Hematopoietic multipotent progenitor cell treated with erythropoietin and hydrocortisone succinate and interleukin-3 and kit ligand, for 17 days (in vitro differentiated cells): ENCODE measurements at places on chromosomes 1 and 21.

DNA sequence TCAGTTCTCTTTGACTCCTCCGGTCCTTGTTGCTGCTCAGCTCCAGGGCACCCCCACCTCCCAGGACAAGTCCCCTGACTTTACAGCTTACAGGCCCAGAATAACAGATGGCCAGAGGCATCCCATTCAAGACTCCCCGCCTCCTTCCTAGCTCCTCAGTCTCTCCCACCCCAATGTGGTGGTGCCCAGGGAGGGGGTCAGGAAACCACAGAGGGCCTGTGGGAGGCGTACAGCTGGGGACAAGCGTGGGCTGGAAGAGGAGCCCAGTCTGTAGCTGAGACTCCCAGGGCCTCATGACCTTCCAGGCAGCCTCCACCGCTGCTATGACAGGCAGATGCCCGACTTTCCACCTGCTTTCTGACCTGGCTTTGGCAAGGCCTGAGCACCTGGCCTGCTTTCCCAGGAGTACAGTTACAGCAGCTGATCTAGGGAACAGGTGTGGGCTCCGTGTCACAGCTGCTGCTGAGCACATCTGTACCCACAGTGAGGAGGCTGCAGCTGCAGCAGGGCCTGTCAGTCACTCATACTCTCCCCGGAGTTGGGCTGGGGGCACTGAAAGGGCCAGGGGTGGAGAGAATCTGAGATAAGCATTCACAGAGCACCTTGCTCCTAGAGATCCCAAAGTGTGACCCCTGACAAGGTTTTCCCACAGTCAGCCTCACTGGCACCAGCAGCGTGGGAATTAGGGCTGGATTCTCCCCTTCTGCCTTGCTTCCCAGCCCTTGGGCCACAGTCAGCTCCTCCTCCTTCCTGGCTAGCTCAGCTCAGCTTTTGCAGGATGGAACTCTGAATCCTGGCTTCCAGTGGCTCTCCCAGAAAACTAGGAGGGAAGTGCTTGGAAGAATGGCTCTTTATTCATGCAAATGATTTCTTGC, 7.1 kb upstream of the NAV1 start:
- no peak for DNase-seq

DNA sequence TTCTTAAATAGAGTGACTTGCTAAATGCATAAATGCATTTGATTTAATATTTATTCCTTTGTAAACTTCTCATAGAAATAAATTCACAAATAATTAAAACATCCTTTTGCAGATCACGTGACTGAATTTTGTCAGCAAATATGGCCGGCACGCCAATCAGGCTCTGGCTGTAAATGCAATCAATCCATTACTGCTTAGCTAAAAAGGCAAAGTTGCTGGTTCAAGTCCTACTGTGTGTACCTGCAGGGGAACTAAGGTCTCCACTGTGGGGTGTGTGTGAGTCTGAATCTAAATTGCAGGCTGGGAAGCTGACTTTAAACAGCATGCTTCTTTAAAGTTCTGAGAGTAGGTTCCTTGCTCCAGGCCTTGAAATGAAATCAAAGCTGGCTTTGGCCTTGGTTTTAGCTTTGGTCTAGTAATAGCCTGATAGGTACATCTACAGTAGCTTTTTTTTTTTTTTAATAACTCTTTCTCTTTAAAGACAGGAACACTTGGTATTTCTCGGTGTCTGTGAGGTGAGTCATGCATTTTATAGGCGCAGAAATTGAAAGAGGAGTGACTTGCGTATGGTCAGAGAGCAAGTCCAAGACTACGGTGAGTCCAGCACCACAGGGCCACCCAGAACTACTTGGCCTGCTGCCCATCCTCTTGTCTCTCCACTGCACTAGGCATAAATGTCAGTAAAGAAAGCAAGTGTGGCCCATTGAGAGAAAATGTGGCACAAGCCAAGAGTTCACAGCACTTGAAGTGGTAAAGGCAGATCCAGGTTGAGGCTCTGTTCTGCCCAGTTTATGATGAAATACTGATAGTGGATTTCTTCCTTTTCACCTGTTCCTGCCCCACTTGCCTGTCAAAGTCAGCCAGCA, 36.2 kb upstream of the LYST start:
- no peak for DNase-seq

GRCh38 chr1:89989799-89990198, 5.1 kb upstream of the ZNF326 start:
- DNase-seq, result no peak

DNA sequence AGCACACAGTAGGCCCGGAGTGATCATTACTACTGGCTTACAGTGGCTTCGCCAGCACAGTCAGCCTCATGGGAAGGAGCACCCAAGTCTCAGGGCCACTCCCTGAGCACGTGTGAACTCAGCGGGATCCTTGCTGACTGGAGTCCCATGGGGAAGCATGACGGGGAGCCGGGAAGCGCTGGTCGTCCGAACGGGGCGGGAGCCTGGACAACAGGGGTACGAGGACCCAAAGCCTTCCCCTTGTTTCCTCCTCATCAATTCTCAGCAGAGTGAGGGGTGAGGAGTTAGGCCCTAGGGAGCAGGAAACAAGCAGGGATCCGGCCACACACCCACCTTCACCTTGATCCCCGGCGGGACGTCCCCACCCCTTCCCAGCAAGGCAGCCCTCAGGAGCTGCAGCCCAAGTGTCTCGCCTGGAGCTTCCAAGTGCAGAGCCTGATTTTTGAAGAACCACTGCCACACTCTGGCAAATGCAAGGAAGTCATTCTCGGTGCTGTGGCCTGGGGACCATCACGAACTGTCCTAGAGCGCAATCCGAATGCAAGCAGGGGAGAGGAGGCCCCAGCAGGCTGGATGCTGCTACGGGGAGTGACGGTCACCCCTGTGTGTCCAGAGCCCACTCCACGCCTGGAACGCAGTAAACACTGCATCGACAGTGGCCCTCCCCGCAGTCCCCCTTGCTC, 35.5 kb downstream of the TOMM20 start:
- no peak for DNase-seq

DNA sequence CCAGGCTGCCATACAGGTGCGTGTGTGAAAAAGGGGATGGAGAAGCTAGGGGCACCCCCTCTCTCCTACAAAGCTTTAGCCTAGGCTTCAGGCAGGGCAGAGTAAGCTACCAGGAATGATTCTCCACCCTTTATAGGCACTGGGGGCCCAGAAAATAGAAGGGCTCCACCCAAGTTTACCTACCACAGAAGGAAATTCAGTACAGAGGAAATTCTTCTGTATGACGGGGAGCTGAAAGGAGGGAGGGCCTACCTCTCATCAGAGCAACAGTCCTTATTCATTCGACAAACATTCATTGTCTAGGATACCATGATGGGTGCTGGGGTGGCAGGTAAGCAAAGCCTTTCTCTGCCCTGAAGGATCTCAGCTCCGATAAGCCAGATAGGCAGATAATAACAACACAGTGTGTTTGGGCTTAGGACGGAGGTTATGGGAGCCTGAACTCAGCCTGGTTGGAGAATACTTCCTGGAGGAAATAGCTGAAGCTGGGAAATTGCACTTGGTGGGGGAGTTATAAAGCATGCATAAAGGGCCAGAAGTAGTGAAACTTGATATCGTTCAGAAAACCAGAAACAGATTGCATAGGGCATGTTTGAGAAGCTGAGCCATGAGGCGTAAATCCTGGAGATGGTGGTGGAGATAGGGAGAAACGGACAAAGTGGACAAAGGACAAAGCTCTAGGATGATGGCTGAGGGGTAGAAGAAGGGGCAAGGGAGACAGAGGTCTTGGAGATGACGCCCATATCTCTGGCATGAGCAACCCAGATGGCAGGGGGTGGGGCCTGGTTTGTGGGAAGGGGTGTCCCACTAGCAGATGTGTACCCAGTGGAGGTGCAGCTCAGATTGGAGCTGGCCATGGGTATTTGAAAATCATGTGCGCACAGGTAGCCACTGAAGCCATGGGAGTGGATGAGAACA, 5.3 kb upstream of the P3R3URF start:
- no peak for DNase-seq

DNA sequence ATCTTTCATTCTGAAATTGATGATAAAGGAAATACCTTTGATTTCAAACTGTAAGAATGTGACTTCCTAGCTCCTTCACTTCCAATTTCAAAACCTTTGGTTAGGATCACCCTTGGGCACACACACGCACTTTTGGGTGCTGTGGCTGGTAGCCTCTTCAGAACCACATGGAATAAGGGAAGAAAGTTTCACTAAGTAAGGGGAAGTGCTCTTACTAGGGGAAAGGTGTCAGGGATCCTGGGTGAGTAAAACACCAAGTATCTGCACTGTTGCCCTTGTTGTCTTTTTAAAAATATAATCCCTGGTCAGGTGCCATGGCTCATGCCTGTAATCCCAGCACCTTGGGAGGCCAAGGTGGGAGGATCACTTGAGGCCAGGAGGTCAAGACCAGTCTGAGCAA, 132.4 kb downstream of the SDCCAG8 start:
- DNase-seq, result no peak

- no peak for DNase-seq
These were observed 18.6 kb downstream of the KRTAP10-1 start for GRCh38 chr21:44521301-44521927.

DNA sequence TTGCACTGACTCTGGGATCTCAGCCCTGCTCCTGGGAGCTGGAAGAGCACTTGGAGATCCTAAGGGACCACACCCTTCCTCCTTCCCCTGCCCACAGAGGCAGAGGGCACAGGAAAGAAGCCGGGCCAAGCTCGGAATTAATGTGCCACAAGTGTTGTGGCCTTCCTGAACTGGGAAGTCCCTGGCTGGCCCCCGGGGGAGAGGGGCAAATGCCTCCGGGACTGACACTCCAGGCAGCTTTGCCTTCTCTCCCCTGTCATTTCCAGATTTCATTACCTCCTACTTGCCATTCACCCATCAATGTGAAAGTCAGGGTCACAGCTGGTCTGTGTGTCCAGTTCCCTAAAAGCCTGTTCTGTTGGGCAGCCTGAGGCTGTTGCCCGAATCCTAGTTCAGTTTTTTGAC, 21.7 kb downstream of the SESN2 start:
- DNase-seq, result no peak

DNA sequence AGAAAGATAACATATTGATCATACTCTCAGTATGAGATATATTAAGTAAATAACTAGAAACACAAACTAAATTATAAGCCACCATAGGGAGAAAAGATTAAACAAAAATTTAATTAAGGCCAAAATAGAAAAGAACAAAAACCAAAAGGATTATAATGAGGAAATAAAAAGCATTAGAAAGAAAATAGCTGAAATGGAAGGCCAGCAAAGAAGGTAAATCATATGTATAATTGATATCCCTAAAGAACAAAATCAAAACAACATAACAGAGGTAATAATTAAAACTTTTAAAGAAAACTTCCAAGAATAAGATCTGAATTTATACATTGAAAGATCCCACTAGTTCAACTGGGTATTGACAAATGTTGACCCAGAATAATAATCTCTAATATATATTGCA, 453.0 kb downstream of the LRRIQ3 start:
- DNase-seq, result no peak

GRCh38 chr1:211549092-211549711, 29.8 kb downstream of the SLC30A1 start:
- no peak for DNase-seq

- DNase-seq, result no peak
These were observed 622.4 kb upstream of the PKN2 start for GRCh38 chr1:88061492-88062177.

GRCh38 chr1:156465747-156466365, 34.7 kb downstream of the MEF2D start:
- no peak for DNase-seq
